ENCODE measurements at places on chromosomes 2 and 18.
A peak's percentile ranks its signal among the peaks of the same experiment; 100 is the strongest.

DNA sequence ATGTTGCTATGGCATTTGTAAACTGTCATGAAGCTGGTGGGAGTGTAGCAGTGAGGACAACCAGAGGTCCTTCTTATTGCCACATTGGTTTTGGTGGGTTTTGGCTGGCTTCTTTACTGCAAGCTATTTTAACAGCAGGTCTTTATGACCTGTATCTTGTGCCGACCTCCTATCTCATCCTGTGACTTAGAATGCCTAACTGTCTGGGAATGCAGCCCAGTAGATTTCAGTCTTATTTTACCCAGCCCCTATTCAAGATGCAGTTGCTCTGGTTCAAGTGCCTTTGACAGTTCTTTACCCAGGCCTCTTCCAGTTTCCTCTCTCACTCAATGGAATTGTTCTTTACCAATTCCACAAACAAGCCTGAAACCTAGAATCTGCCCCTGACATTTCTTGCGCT, 145.1 kb downstream of the KCNE4 start:
- no peak for DNase-seq

GRCh38 chr2:206832873-206833272, 67.5 kb downstream of the FASTKD2 start:
- DNase-seq = no peak

- DNase-seq = peak; percentile 52
Observed at GRCh38 chr2:176491172-176491904, 222.1 kb downstream of the MTX2 start.

- DNase-seq = no peak
Observed at GRCh38 chr2:33486544-33486943, 10.1 kb downstream of the RASGRP3 start.

DNA sequence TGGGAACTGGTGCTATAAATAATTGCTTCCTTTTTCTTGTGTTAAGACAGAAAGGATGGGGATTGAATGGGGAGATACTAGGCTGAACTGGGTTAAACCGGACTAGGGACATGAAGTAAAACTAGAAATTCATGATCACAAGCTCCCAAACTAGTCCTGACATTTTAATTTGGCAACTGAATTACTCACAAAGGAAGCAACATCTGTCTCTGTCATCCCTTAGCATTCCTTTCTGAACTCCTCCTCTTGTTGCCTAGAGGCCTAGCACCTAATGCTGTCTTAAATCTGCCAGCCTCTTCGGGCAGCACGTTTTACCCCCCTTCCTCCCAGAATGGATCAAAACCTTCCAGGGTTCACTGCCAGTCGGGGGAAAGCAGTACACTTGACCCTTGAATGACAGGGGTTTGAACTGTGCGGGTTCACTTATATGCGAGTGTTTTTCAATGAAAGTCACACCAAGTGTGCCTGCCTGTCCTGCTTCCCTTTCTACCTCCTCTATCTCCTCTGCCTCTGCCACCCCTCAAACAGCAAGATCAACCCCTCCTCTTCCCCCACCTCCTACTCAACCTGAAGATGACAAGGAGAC, 8.2 kb downstream of the KCTD1 start:
- DNase-seq = no peak

DNA sequence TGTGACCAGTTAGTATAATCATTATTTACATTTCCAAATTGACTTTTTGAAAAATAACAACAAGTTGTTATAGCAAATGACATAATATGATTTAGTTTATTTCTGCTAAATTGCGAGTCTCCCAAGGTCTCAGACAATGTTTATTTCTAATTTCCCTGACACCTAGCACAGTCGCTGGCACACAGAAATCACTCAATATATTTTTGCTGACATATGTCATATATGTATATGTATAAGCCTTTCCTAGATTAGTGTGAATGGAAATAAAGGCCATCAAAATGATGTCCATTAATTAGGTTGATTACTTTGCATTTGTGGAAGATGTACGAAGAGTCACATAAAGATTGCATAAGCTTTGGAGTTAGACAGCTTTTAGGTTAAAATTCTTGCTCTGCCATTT, 136.7 kb upstream of the CDH2 start:
- no peak for DNase-seq

DNA sequence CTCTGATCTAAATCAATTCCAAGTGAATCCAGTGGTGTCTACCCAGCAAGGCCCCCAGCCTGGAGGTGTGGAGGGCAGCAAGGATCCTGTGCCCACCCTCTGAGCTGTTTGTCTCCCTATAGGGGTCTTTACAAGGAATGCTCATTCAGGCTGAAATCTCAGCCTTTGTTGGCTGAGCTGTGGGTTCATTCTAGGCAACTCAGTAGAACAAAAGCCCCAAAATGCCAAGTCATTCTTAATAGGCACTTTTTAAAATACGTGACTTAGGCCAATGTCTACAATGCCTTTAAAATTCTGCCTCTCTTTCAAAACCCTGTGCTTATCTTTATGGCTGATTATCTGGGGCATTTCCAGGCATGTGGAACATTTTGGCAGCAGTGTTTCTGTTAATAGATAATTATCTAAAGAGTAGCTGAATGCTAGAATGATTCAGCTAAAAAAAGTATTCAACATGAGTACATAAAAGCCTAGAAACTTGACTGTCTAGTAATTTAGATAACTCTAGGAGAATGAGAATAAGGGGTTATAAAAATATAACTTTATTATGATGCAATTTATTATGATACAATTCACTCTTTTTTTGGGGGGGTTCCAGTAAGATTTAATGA, 7.4 kb downstream of the UGT1A6 start:
- DNase-seq = no peak

DNA sequence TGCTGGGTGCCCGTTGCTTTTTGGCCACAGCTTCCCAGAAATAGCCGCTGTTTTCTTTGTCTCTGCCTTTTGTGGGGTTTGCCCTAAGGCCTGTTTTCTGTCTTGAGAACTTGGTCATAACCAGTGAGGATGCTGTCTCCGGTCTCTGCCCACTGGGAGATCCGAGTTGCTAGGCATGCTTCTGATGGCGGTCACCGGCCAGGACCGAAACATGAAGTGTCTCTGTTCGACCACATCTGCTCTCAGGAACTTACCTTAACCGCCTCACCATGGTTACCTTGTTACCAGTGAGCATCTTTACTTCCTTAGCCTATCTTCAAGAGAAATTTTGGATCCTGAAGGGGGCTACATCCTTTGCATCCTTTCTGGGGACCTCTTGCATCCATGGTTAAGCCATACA, 91.9 kb downstream of the RTP5 start:
- DNase-seq = no peak

- peak; percentile 42 for DNase-seq
Observed at GRCh38 chr2:196169516-196169915, 1.9 kb downstream of the STK17B start.

DNA sequence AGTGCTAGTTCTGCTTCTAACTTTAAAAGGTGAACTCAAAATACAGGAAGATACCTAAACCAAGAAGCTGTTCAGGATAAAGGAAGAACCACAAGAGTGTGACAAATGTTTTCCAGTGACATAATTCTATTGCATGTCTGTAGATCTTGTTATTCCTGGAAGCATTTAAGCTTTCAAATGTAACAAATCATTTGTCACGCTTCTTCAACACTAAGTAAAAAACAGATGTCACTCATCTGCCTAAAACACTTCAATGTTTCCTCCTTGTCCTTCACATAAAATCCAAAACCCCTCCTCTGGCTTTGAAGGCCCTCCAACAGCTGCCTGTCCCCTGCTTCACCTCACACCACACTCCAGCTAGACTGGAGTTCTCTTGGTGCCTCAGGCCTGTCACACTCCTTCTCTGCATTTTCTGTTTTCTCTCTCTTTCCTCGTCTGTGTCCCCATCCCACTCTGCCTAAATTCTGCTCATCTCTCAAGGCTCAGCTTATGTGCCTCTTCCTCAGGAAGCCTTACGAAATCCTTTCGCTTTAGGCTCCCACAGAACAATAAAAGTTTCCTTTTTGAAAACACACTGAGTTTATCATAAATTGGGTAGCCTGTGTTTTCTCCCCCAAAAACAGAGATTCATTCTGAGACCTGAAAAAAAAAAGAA, 6.4 kb upstream of the CLEC4F start:
- DNase-seq = peak; percentile 53

- DNase-seq = no peak
Observed at GRCh38 chr2:80247339-80247738, 57.2 kb downstream of the LRRTM1 start.

- no peak for DNase-seq
Observed at GRCh38 chr18:24086082-24086481, 52.8 kb upstream of the CABYR start.

GRCh38 chr18:57920036-57920435, 116.9 kb upstream of the ATP8B1 start:
- no peak for DNase-seq

- DNase-seq = no peak
Observed at GRCh38 chr18:48417985-48418384, 8.8 kb upstream of the ZBTB7C start.

GRCh38 chr2:144583381-144583729, 63.4 kb upstream of the ZEB2 start:
- DNase-seq = no peak

DNA sequence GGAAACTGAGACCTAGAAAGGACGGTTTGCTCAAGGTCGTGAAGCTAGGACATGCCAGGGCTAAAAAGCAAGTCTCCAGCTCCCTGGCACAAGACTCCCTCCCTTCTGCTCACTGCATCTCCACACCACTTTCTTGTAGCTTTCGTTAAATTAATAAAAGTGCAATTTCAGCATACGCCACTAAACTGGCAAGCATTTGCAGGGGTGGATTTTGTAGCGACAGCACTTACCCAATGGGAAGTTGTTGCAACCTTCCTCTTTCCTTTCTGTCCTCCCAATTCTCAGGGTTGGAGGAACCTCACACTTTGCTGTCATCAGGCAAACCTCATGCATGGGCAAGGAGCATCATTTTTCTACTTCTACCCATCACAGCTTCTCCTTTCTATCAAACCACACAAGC, 7.4 kb upstream of the RHOB start:
- no peak for DNase-seq

GRCh38 chr2:67614454-67614853, 217.3 kb downstream of the ETAA1 start:
- no peak for DNase-seq

GRCh38 chr2:46967990-46968647, 52.5 kb upstream of the MCFD2 start:
- no peak for DNase-seq

- DNase-seq = peak; percentile 9
Observed at GRCh38 chr2:30932870-30933269, 125.6 kb upstream of the CAPN13 start.

- DNase-seq = no peak
Observed at GRCh38 chr18:13486284-13486683, 240.1 kb downstream of the FAM210A start.

- DNase-seq = no peak
Observed at GRCh38 chr2:217868911-217869334, 133.9 kb downstream of the TNS1 start.

- DNase-seq = no peak
Observed at GRCh38 chr18:2923464-2923863, 76.7 kb downstream of the EMILIN2 start.

GRCh38 chr2:178496049-178496448, 15.8 kb downstream of the PLEKHA3 start:
- DNase-seq = no peak

- no peak for DNase-seq
Observed at GRCh38 chr2:165796129-165796528, 2.1 kb upstream of the GALNT3 start.

GRCh38 chr2:143949121-143949848, 570.6 kb downstream of the ZEB2 start:
- peak; percentile 66 for DNase-seq

Measured in activated CD4-positive, alpha-beta T cell treated with anti-CD3 and anti-CD28 coated beads, Interleukin-10, Interleukin-2, amounts not matched to agents 100 ng/mL and 50 ng/mL, durations not matched to agents 16 hours and 8 hours (primary cell).